ENCODE measurements at places on chromosomes 7 and 10. TPM values are rescaled to one million over a fixed set of nuclear protein-coding genes. Genes with fewer than 3 reads are reported as not detected.
A peak's percentile ranks its signal among the peaks of the same experiment; 100 is the strongest.

PPIA gene
- total RNA-seq, result 667 TPM

GRCh38 chr10:124632064-124632531 is 112.1 kb downstream of the FAM53B start:
- peak; percentile 48 for DNase-seq
- peaks cover 70% of the 10 kb centered on the region for H3K4me1 ChIP-seq
- H3K27me3 ChIP-seq, result no peaks in the 10 kb centered on the region

NKX2-3 gene
- total RNA-seq, result not detected

IDI2 gene
- not detected for total RNA-seq

GRCh38 chr7:91912494-91912893 is 28.2 kb upstream of the AKAP9 start:
- no peaks in the 10 kb centered on the region for H3K36me3 ChIP-seq
- H3K4me3 ChIP-seq, result no peak overlapping the region
- no peaks in the 10 kb centered on the region for H3K27me3 ChIP-seq
- no peak overlapping the region for H3K27ac ChIP-seq
- H3K4me1 ChIP-seq, result no peaks in the 10 kb centered on the region
- no peak for DNase-seq

DNA sequence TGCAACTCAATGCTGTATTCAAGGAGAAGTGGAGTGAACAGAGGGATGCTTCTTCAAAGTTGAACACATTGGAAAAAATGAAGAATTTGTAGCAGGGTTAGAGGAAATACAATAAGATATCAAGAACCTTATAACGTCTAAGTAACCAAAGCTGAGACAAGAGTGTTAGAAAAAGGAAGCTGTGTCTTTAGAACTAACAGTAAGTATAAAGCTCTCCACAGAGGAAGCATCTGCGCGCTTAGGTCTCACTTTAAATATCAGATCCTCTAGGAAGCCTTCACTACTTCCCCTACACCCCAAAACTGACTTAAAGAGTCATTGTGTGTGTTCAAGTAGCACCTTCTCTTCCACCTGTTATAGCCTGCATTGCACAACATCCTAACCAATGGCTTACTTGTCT is 43.0 kb downstream of the CH25H start:
- no peaks in the 10 kb centered on the region for H3K27me3 ChIP-seq
- no peak overlapping the region for H3K27ac ChIP-seq
- peak overlapping the region; percentile 15 for H3K4me3 ChIP-seq
- no peaks in the 10 kb centered on the region for H3K36me3 ChIP-seq

All from heart right ventricle (tissue), 16 donors.